Dermis blood vessel endothelial cell (primary cell): ENCODE measurements at places on chromosomes 12 and 14. TPM values are rescaled to one million over a fixed set of nuclear protein-coding genes. Genes with fewer than 3 reads are reported as not detected.

DNA sequence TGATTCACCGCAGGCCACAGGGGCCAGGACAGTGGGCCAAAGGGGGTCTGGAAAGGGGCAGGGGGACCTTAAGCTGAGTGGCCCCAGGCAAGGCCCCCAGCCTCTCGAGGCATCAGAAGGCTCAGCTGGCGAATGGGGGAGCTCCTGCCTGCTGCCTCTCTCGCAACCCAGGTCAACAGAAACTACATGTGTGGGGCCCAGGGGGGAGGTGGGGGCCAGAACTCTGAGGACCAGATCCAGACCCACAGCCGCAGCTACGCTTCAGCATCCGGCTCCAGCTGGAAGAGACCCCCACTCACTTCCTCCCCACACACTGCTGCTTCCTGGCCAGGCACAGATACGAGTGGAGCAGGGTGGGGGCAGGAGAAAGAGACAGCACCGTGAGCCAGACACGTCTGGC, 46.5 kb downstream of the NCOR2 start:
- DNase-seq, result peak; percentile 62

DNA sequence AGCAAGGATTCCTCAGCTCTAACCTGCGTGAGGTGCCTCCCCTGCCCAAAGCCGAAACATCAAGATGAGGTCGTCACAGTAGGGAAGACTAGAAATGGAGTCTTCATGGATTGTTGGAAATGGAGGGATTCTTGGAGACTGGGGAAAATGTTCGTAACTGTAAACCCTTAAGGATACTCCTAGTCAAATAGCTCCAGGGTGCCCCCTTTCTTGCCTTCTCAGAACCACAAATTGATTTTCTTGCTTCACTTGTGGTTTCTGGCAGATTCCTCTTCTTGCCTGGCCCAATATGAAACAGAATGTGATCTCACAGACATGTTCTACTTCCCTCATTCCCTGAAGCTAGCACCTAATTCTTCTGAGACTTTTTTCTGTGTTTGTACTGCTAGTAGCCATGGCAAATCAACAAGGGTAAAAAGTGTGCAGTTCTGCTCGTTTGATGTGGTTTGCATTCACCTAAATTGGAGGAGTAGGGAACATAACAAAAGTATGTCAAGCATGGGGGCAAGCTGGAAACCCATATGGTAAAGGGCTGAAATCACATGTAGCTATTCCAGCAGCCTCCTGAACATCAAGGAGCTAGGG, 332.0 kb downstream of the PAWR start:
- no peak for DNase-seq

DNA sequence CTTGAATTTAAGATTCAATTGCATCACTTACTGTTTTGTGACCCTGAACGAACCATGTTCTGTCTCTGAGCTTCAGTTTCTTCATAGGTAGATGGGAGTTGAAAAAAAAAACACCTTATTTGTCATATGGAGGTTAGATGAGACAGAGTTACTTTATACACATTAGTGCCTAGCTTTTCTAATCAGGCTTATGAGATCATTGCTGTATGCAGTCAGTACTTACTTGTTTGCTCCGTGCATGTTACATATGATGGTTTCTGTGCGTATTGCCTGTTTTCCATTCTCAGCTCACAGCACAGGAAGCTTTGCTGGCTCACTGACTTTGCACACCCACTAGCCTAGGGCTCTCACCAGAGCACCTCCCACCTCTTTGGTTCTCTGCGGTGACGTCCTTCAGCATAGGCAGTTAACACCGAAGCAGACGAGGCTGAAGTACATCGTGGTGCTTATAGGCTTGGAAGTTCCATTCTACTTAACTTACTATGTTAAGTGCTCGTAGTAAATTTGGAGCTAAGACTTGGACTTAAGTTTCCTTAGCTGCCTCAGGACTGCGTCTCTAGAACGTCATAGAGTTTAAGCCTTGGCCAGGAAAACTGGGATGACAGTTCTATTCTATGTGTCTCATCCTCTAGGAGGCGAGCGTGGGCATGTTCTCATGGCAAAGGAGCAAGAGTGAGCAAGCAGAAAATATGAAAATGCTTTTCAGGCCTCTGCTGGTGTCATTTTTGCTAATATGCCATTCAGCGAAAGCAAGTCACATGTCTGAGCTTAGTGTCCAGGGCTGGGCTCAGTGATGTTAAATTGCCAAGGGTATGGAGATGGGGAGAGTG, 57.3 kb downstream of the NRXN3 start:
- DNase-seq, result no peak

DNA sequence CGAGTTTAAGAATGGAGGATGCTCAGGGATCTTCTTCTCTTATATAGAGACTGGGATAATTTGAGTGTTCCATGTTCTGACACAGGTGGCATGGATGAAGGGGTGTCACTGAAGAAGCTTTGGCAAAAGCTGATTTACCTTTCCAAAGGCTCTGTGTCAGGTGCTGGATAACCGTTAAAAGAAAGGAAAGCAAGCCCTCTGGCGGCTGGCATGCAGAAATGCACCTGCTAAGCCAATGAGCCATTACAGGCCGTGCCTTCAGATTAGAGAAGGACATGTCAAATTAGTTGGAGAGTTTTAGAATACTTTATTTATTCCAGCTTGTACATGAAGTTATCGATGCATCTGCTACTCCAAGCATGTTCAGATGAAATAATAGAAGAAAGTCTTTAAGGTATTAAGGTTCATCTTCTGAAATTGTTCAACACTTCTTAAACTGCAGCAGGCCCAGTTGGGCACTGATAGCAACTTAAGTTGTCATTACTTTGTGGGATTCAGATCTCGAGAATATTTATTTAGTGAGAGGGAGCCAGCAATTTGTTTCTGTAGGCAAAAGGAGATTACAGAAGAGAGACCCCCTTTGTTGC, 678.2 kb downstream of the NRXN3 start:
- DNase-seq, result peak; percentile 67

DNA sequence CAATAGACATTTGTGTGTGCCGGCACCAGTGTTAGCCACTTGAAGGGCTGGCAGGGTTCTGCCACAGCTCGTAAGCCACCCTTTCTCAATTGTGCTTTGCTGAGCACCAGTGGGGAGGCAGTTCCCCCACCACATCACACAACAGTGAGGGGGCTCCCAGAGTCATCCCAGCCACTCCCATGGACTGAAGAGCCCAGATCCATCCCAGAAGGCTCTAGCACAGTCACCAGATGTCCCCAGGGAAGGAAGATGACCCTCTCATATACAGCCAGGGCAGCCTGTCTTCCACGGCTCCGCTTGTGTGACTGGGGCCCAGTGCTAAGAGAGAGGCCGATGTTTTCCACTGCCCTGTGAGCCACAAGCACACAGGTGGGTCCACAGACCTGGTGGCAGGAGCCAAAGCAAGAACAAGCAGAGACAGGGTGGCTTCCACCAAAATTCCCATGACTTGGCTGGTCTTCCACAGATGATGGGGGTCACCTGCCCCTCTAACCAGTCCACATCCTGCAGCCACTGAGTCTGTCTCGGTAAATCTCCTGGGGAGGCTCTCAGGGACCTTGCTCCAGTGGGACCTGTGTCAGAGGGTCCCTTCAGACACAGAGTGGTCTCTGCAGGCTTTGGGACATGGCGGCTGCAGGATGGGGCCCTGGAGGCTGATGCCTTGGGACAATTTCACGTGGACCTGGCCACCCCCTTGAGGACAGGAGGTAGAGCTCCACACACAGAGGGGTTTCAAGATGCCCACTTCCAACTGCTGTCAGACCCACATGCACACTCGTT, 71.9 kb upstream of the DDX11 start:
- DNase-seq, result no peak

- DNase-seq, result peak; percentile 32
Observed at GRCh38 chr12:105706321-105706972, 376.0 kb downstream of the C12orf75 start.

- no peak for DNase-seq
Observed at GRCh38 chr14:35338731-35339405, 46.7 kb downstream of the PSMA6 start.

- peak; percentile 64 for DNase-seq
Observed at GRCh38 chr14:103281496-103282231, 52.4 kb upstream of the EIF5 start.

DNA sequence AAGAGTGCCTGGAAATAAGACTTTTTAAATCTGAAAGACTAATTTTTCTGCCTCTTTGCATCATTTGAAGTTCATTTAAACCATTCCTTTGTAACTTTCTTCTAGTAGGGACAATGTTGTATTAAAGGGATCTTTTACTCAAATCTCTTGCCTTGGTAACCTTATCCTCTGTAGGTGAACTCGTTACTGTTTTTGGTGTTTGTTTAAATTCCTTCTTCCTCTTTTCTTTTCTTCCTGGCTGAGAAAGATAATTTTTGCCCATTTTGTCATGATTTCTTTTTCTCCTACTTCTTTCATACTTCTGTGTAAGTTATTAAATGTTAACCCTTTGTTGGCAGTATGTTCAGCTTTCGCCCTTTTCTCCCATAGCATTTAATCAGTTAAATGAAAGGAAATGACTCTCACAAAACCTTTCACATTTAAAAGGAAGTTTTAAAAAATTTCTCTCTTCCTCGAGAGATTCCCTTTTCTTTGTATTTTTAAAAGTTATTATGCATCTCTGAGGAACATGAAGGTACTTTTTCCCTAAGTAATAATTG, 10.3 kb downstream of the VEZT start:
- peak; percentile 19 for DNase-seq

- DNase-seq, result peak; percentile 7
Observed at GRCh38 chr14:38042322-38042721, 165.4 kb upstream of the SSTR1 start.

GRCh38 chr12:94602024-94602423, 48.3 kb downstream of the TMCC3 start:
- DNase-seq, result no peak

DNA sequence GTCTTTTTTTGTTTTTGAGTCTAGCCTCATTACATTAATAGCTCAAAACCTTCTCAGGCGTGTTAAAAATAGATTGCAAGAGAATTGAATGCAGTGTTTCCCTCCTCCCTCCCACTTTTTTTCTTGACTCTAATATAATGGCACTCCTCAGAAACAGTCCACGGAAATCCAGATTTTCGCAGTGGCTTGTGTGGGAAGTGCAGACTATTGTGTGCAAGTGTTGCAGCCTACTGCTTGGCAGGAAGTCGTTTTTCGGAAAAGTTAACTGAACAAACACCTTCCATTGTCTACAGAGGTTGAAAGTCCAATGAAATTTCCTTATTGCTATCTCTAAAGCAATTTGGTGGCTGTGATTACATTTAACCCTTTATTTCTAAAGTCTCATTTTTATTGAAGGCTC, 147.9 kb upstream of the E2F7 start:
- peak; percentile 94 for DNase-seq

- no peak for DNase-seq
Observed at GRCh38 chr14:78232231-78233000, 62.2 kb downstream of the NRXN3 start.

DNA sequence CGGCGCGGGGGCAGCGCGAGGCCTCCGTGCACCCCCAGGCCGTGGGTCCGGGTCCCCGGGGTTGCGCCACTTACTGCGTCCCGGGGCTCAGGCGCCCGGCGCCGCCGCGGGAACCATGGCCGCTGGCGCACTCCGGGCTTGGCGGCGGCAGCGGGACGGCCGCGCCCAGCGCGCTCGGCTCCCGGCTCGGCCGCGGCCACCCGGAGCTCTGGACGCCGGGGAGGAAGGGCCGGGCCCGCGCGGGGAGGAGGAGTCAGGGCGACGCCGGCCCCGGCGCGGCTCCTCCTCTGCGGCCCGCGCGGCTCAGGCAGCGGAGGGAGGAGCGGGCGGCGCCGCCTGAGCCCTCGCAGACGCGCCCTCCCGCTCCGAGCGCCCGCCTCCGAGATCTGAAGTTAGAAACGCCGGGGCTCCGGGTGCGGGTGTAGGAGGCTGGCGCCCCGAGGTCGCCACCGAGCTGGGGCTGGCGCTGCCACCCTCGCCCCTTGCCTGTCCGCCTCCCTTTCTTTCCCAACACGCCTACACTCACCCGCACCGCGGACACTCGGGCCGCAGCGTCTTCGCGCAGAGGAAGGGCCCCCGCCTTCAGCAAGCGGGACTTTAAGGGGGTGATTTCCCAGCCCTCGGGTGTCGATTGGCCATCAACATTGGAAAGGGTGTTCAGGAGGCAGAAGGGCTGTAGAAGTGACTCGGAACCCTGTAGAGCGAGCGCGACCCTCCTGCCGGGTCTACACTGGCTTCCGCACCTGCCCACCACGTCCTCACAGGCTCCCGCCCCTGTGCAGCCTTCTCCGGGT, at the start of gene NIN:
Gene NIN (minus strand): TSS at position 231 of the 794 bp plus-strand sequence. CDS start 9,106 bp downstream, outside the sequence.
- peak; percentile 83 for DNase-seq

- peak; percentile 85 for DNase-seq
Observed at GRCh38 chr12:124053851-124054250, 80.8 kb downstream of the ZNF664 start.

- DNase-seq, result peak; percentile 2
Observed at GRCh38 chr14:20247646-20248246, 8.7 kb downstream of the OR11H4 start.

DNA sequence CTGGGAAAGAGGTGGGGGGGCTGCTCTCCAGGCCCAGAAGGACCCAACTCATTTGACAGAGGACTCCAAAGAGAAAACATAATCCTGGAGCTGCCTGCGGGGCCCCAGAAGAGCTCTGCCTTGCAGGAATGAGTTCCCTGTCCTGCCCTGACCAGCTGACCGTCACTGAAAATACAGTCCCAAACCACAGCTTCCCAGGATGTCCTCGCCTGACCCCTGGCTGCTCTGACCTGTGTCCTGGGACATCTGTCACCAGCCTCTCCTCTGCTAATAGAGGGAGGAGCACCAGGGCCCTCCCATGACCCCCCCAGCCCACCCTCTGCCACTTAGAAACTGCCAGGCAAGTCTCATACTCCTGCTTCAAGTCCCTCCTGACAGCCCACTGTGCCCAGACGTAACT, 9.8 kb downstream of the FIGNL2 start:
- DNase-seq, result no peak

DNA sequence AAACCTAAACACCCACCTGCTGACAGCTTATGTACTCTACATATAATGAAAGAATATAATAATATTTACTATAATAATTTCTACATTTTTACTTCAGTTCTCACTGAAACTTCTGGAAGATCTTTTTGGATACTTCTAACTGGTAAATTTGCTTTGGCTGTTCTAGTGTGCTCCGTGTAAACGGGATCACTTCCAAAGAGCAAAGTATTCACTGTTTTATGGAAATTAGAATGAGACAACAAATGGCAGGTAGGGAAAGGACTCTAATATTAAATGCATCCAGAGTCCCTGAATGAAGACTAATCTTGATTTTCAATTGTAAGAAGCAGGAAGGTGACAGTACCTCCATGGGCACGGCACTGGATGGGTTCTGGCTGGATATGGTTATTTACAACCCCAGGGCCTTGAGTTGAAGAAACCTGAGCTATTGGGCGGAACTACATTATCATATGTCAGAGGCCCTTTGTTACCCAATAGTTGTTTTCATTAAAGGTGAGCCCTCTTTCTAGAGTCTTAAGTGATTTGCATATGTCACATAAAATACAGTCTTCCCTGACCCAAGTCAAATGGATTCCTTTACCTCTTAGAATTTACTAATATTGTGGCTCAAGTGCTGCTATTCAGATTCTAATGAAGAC, 10.7 kb downstream of the ERP29 start:
- no peak for DNase-seq

- DNase-seq, result no peak
Observed at GRCh38 chr14:61417141-61417540, 95.8 kb downstream of the PRKCH start.

- no peak for DNase-seq
Observed at GRCh38 chr14:91934554-91935285, 12.8 kb downstream of the FBLN5 start.

GRCh38 chr14:24241829-24242443, 487 bp downstream of the TINF2 start:
- peak; percentile 91 for DNase-seq

Gene RND1
- total RNA-seq, result 3.4 and 10.9 TPM in 2 replicates

Gene MIPOL1
- total RNA-seq, result 9.5 and 13.0 TPM in 2 replicates

Gene TMEM119
- total RNA-seq, result under 0.01 TPM in 1 of 2 replicates, not detected in the other

Gene ARHGEF25
- total RNA-seq, result 0.68 and 0.74 TPM in 2 replicates

Gene HOXC10
- total RNA-seq, result 0.28 and 0.85 TPM in 2 replicates

Gene DBX2
- not detected in 2 replicates for total RNA-seq

Gene TEP1
- total RNA-seq, result 36.2 and 56.0 TPM in 2 replicates

Gene LRRC10
- total RNA-seq, result not detected in 2 replicates

Gene DCD
- not detected in 2 replicates for total RNA-seq
